B cell (primary cell): ENCODE measurements at places on chromosomes 16 and 17.
A peak's percentile ranks its signal among the peaks of the same experiment; 100 is the strongest.

- H3K36me3 ChIP-seq, result no peaks in the 10 kb centered on the region
- H3K27me3 ChIP-seq, result no peaks in the 10 kb centered on the region
- H3K4me1 ChIP-seq, result peaks cover 46% of the 10 kb centered on the region
- H3K27ac ChIP-seq, result no peak overlapping the region
These were observed 342.3 kb downstream of the SNX29 start for GRCh38 chr16:12318661-12319427.

- no peaks in the 10 kb centered on the region for H3K27me3 ChIP-seq
- peak; percentile 84 for DNase-seq
- peak overlapping the region; percentile 21 for H3K4me3 ChIP-seq
- H3K27ac ChIP-seq, result peak overlapping the region; percentile 93
These were observed 33.2 kb downstream of the CYTH1 start for GRCh38 chr17:78748730-78749317.

DNA sequence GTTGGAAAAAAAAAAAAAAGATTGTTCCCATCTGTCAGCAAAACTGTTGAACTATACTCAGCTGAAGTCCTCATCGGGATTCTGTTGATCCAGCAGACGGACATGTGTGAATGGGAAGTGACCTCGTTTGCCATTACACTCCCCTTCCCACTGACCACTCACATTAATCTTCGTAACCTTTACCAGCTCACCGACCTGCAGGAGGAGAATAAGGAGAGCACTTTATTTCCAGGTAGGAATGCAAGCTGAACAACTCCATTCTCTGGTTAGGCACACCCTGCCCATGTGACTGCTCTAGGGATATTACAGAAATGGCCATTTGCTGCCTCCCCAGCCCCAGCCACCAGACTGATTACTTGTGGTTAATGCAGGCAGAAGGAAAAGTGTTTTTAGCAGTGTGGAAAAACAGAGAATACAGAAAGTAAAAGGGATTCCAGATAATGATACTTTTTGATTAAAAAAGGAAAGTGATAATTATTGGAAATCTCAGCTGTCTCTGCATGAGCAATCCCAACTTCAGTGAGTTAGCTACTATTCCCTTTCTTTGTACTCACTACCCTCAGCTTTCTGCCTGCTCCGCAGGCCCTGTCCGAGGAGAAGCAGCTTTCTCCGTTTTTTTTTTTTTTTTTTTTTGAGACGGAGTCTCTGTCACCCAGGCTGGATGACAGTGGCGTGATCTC is 23.6 kb upstream of the YWHAE start:
- no peak overlapping the region for H3K27ac ChIP-seq
- peaks cover 44% of the 10 kb centered on the region for H3K36me3 ChIP-seq
- H3K4me3 ChIP-seq, result no peak overlapping the region
- no peak for DNase-seq
- H3K4me1 ChIP-seq, result no peaks in the 10 kb centered on the region

- no peak overlapping the region for H3K4me3 ChIP-seq
- H3K27me3 ChIP-seq, result no peaks in the 10 kb centered on the region
- no peak overlapping the region for H3K27ac ChIP-seq
- H3K4me1 ChIP-seq, result peaks cover 13% of the 10 kb centered on the region
- DNase-seq, result no peak
- H3K36me3 ChIP-seq, result no peaks in the 10 kb centered on the region
These were observed 84.6 kb downstream of the KANSL1 start for GRCh38 chr17:46108550-46109110.

GRCh38 chr16:54282202-54282927 is 4.2 kb downstream of the IRX3 start:
- no peak overlapping the region for H3K27ac ChIP-seq
- H3K4me1 ChIP-seq, result peaks cover 10% of the 10 kb centered on the region
- no peak for DNase-seq

DNA sequence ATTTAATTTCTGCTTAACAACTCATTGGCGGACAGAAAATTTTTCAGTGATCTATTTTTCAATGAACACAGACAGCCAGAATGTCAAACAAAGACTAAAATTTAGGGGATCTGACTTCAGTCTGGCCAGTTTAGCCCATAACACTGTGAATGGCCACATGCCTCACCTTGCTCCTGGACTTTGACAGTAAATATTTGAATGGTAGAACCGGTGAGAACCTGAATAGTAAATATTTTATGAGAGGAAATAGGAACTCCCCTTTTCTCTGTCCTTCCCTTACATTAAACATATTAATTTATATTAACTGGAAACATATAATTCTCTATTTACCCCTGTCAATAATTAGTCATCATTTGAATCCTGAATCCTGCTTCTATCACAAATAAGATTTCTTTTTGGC is 942.1 kb downstream of the KCNJ2 start:
- no peak overlapping the region for H3K27ac ChIP-seq
- no peak for DNase-seq
- no peaks in the 10 kb centered on the region for H3K27me3 ChIP-seq
- H3K4me3 ChIP-seq, result no peak overlapping the region
- no peaks in the 10 kb centered on the region for H3K4me1 ChIP-seq
- no peaks in the 10 kb centered on the region for H3K36me3 ChIP-seq

DNA sequence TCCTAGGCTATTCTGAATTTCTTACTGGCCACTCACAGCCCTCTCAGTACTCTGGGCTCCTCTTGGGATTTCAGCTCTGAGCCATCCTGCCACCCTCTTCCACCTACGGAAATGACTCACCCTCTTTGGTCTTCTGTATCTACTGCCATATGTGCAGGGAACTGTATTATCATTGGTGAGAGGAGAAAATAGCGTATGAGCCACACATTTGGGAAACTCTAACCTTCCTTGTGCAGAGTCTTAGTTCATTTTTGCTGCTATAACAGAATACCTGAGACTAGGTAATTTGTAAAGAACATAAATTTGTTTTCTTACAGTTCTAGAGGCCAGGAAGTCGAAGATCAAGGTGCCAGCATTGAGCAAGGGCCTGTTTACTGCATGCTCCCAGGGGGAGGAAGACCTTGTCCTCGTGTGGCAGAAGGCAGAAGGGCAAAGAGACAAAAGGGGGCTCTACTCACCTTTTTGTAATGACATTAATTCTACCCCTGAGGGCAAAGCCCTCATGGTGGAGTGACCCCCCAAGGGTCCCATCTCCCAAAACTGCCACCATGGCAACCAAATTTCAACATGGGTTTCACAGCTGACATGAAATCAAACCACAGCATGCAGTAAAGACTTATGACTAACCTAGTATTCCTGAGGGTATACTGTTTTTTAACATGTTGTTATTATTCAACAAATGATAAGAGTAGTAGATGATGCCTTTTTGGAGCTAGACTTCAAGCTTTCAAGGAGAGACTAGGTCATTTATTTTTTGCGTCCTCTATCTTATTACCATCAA is 191.8 kb downstream of the PRKCA start:
- no peak for DNase-seq
- no peaks in the 10 kb centered on the region for H3K4me1 ChIP-seq

GRCh38 chr17:45646288-45646988 is 137.7 kb upstream of the CRHR1 start:
- DNase-seq, result no peak
- no peak overlapping the region for H3K4me3 ChIP-seq
- no peaks in the 10 kb centered on the region for H3K36me3 ChIP-seq
- no peak overlapping the region for H3K27ac ChIP-seq

GRCh38 chr17:72470121-72470705 is 349.4 kb downstream of the SOX9 start:
- H3K27me3 ChIP-seq, result no peaks in the 10 kb centered on the region
- H3K27ac ChIP-seq, result no peak overlapping the region
- no peaks in the 10 kb centered on the region for H3K4me1 ChIP-seq
- H3K4me3 ChIP-seq, result no peak overlapping the region
- no peak for DNase-seq

DNA sequence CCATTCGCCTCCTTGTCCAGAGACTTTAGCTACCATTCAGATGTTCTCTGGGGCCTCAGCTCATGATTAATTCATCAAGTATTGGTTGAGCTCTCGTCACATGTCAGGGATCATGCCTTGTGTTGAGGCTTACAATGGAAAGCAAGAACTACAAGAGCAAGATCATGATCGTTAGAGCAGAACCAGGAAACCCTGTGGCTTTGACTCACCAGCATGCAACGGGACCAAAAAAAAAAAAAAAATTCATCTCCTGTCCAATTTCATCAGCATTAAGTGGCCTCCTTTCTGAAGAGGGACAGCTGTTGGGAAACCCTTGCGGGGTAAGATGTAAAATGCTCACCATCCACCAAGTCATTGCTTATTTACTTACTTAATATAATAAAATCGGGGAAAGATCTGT is 12.1 kb upstream of the USP10 start:
- H3K4me3 ChIP-seq, result no peak overlapping the region
- H3K4me1 ChIP-seq, result peaks cover 10% of the 10 kb centered on the region
- H3K27me3 ChIP-seq, result no peaks in the 10 kb centered on the region
- no peaks in the 10 kb centered on the region for H3K36me3 ChIP-seq
- H3K27ac ChIP-seq, result no peak overlapping the region

DNA sequence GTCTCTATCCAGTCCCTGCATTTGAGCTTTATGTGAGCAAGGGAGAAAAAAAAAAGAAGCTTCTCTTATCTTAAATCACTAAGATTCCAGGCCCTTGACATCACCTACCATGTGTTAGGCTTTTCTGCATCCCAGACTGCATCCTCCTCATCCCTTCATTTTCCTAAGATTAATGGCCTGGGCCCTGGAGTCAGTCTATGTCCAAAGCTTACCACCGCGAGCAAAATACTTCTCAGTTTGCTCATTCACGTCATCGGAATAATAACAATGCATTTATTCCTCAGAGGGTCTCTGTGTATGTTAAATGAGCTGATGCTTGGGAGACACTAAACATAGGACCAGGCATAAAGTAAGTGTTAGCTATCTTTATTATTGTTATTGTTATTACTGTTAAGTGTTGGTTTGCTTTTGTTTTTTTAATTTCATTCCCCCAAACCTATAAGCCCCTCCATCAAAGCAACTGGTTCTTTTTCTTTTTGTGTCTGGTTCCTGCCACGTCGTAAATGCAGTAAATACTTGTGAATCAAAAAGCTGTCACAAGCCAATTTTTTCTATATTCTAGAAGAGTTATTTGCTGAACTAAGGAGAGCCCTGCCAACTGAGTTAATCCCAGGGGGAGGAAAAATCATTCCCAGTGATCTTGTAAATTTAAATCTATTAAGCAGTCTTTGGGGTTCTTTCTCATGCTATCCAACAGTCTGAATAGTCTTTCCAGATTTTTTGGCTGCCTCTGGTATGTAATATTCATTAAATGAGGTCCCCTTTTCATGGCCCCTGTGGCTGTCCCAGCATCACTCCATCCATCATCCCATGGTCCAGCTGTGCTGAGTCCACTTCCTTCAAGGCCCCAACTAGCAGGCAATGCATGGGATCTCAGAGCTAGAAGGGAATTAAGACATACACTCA is 46.5 kb downstream of the VAT1L start:
- DNase-seq, result no peak
- no peak overlapping the region for H3K27ac ChIP-seq
- no peak overlapping the region for H3K4me3 ChIP-seq
- H3K4me1 ChIP-seq, result no peaks in the 10 kb centered on the region

DNA sequence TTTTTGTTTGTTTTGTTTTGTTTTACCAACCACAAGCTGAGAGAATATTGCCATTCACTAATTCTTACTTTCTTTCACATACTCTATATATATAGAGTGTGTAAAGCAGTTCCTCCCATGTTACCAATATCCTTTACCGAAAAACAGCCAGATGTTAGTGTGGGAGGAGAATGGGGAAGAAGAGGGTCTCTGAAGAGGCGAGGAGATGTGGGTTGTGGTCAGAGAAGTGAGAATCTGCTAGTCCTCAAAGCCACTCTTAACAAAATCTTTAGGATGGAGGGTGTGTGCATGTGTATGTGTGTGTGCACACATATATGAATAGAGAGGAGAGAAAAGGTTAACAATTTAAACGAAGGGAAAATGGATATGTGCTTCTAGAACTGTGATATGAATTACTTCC is 80.6 kb downstream of the TUBD1 start:
- no peaks in the 10 kb centered on the region for H3K4me1 ChIP-seq
- peaks cover 6% of the 10 kb centered on the region for H3K36me3 ChIP-seq
- no peak overlapping the region for H3K27ac ChIP-seq
- no peak overlapping the region for H3K4me3 ChIP-seq
- no peaks in the 10 kb centered on the region for H3K27me3 ChIP-seq

- no peak for DNase-seq
- no peaks in the 10 kb centered on the region for H3K36me3 ChIP-seq
- no peak overlapping the region for H3K4me3 ChIP-seq
- H3K27ac ChIP-seq, result no peak overlapping the region
- H3K4me1 ChIP-seq, result no peaks in the 10 kb centered on the region
These were observed 26.0 kb upstream of the B4GALNT2 start for GRCh38 chr17:49106321-49107210.

- no peaks in the 10 kb centered on the region for H3K36me3 ChIP-seq
- no peak overlapping the region for H3K27ac ChIP-seq
- H3K4me1 ChIP-seq, result no peaks in the 10 kb centered on the region
- no peak for DNase-seq
These were observed 104.9 kb downstream of the CEP112 start for GRCh38 chr17:66087073-66087472.

- DNase-seq, result peak; percentile 25
- no peaks in the 10 kb centered on the region for H3K36me3 ChIP-seq
- no peaks in the 10 kb centered on the region for H3K27me3 ChIP-seq
- no peaks in the 10 kb centered on the region for H3K4me1 ChIP-seq
- H3K4me3 ChIP-seq, result no peak overlapping the region
These were observed 1931.9 kb downstream of the TP53TG3F start for GRCh38 chr16:35391328-35391727.

GRCh38 chr17:33562792-33563191 is 269.7 kb upstream of the ASIC2 start:
- no peaks in the 10 kb centered on the region for H3K36me3 ChIP-seq
- no peak overlapping the region for H3K27ac ChIP-seq
- no peak for DNase-seq
- H3K4me1 ChIP-seq, result no peaks in the 10 kb centered on the region
- no peaks in the 10 kb centered on the region for H3K27me3 ChIP-seq

DNA sequence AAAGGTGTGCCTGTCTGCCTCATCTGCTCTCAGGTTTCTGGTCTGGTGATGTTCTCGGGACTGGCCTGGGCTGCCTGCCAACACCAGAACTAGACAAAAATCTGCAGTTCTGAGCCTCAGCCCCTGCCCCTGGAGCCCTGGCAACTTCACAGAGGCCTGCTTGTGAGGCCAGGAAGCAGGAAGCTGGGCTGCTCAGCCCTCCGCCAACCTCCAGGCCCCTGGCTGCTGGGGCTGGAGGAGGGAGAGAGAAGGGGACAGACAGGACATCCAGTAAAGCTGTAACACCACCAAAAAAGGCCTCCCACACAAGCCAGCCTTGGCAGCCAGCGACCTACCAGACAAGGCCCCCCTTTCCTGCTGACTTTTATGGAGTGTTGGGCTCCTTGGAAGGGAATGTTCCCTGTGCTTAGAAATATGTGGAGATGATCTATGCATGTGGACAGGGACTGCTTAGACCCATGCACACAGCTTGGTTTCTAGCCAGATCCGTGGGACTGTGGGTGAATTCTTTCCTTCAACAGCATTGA is 157.6 kb downstream of the XYLT1 start:
- H3K4me1 ChIP-seq, result peaks cover 27% of the 10 kb centered on the region
- no peak for DNase-seq
- no peaks in the 10 kb centered on the region for H3K27me3 ChIP-seq
- H3K27ac ChIP-seq, result no peak overlapping the region
- no peak overlapping the region for H3K4me3 ChIP-seq

- H3K36me3 ChIP-seq, result no peaks in the 10 kb centered on the region
- no peak overlapping the region for H3K4me3 ChIP-seq
- H3K4me1 ChIP-seq, result no peaks in the 10 kb centered on the region
- H3K27me3 ChIP-seq, result no peaks in the 10 kb centered on the region
These were observed 189.4 kb downstream of the CCT6B start for GRCh38 chr17:34771891-34772290.

- H3K27me3 ChIP-seq, result no peaks in the 10 kb centered on the region
- no peak for DNase-seq
- H3K4me1 ChIP-seq, result peaks cover 40% of the 10 kb centered on the region
- H3K36me3 ChIP-seq, result no peaks in the 10 kb centered on the region
- H3K27ac ChIP-seq, result no peak overlapping the region
These were observed 118.2 kb upstream of the CHMP6 start for GRCh38 chr17:80873307-80873951.
